HepG2 (cell line): ENCODE measurements at places on chromosomes 4 and X. TPM values are rescaled to one million over a fixed set of nuclear protein-coding genes. Genes with fewer than 3 reads are reported as not detected.
A peak's percentile ranks its signal among the peaks of the same experiment; 100 is the strongest.

DNA sequence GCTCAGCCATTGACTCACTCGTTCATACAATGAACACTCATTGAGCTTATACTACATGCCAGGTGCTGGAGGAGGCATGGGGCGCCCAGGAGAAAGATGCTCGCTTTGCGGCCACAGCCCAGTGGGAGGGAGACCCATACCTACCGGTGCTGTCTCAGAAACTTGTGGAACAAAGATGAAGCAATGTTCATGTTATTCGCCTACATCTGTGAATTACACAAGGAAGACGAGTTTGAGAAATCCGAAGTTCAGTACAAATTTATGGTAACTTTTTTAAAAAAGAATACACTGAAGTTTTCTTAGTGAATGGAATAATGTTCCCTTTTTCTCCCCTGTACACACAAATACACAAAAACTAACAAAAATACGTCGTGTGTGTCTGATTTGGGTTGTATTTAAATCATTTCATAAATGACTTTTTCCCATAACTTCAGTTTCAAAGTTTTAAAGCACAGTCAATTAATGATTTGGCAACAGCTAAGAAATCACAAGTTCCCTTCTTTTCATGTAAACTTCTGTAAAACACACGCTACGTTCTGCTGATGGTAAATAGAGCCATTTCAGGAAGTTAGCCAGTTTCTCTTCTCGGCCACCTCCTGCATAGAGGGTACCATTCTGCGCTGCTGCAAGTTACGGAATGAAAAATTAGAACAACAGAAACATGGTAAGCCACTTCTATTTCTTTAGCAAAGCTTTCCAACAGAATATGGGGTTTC lies at the start of gene TLR8:
TLR8 (plus strand) TSS at position 575 of the 716 bp plus-strand sequence; CDS start at position 662, 87 bp downstream.
- no peaks in the 10 kb centered on the region for H3K27me3 ChIP-seq
- H3K4me3 ChIP-seq = no peak within 1 kb of the TSS
- no peak within 1 kb of the TSS for H3K27ac ChIP-seq
- H3K36me3 ChIP-seq = no peaks in the 10 kb centered on the region
- DNase-seq = no peak
- H3K4me1 ChIP-seq = no peaks in the 10 kb centered on the region

DNA sequence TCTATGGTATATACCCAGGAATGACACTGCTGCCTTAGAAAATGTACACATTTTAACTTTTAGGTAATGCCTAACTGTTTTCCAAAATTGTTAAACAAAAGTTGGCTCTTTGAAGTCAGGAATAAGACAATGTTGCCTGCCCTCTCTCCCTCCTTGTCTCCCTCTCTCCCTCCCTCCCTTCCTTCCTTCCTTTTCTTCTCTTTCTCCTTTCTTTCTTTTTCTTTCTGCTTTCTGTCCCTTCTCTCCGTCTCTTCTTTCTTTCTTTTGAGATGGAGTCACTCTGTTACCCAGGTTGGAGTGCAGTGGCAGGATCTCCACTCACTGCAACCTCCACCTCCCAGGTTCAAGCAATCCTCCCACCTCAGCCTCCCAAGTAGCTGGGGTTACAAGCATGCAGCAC lies 4.6 kb upstream of the TMA16 start:
- DNase-seq = no peak
- H3K4me1 ChIP-seq = no peaks in the 10 kb centered on the region
- H3K36me3 ChIP-seq = no peaks in the 10 kb centered on the region
- H3K4me3 ChIP-seq = no peak overlapping the region
- H3K27me3 ChIP-seq = peaks cover under 1% of the 10 kb centered on the region; the same call in 1 of the 3 replicates
- H3K27ac ChIP-seq = no peak overlapping the region

The DCAF12L1 gene
- total RNA-seq = not detected in 2 replicates

GRCh38 chr4:153757407-153757806 lies 2.4 kb downstream of the RNF175 start:
- no peak overlapping the region for H3K27ac ChIP-seq
- H3K27me3 ChIP-seq = no peaks in the 10 kb centered on the region
- no peaks in the 10 kb centered on the region for H3K36me3 ChIP-seq
- no peak overlapping the region for H3K4me3 ChIP-seq
- no peak for DNase-seq
- H3K4me1 ChIP-seq = no peaks in the 10 kb centered on the region

The MAGEB17 gene
- total RNA-seq = not detected in 2 replicates

The BTC gene
- not detected in 2 replicates for total RNA-seq

The CHRDL1 gene
- total RNA-seq = not detected in 2 replicates

DNA sequence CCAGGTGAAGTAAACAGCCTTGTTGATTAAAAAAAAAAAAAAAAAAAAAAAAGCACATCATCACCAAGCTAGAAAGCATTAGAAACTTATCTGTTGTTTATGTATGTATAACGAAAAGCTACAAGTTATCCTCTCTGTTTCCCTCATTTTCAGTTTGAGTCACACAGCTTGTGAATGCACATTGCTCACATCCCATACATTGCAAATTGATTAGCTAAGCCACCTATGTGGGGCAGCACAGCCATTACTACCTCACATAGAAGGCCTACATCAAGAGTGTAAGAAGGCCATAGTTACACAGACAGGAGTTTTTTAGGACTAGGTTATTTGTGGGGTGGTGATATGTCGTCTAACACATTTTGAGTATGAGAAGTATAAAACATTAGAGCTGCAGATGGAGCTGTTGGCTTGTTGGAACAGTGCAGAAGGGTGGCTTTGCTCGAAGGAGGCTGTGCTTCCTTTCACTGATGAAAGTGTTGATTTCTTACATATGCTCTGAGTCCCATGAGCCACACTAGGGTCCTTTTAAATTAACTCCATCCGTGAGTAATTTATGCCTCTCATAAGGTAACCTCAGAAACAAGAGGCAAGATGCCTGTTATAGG lies 431.6 kb downstream of the GABRG1 start:
- DNase-seq = no peak
- no peaks in the 10 kb centered on the region for H3K4me1 ChIP-seq
- no peaks in the 10 kb centered on the region for H3K36me3 ChIP-seq
- no peak overlapping the region for H3K4me3 ChIP-seq
- no peak overlapping the region for H3K27ac ChIP-seq

The TCEAL6 gene
- total RNA-seq = not detected in 2 replicates

DNA sequence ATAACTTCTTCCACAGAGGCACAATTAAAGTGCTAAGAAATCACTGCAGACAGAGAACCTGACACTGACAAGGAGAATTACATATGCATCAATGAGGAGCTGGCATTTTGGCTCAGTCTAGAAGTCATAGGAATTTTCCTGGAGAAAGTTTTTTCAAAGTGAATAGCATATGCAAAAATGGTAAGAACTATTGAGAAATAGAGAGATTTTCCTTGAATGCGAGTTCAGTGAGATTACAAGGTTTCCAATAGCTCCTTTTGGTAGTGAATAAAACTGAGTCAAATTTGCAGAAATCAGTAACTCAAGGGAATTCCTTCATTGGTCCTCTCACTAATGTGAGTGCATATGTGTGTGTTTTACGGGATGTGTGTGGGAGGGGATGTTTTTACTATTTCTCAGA lies 557.5 kb downstream of the PPARGC1A start:
- DNase-seq = no peak
- H3K27ac ChIP-seq = no peak overlapping the region

- H3K4me1 ChIP-seq = no peaks in the 10 kb centered on the region
- DNase-seq = no peak
- H3K27me3 ChIP-seq = no peaks in the 10 kb centered on the region
- H3K4me3 ChIP-seq = peak within 1 kb of the TSS; percentile 53
- no peak within 1 kb of the TSS for H3K27ac ChIP-seq
Measured at GRCh38 chr4:57109847-57110639, at the start of gene IGFBP7. Gene IGFBP7 (minus strand): TSS chr4:57110385. CDS start chr4:57110351, 34 bp downstream.

- H3K27me3 ChIP-seq = peaks cover 5% of the 10 kb centered on the region
- peak; percentile 70 for DNase-seq
- peak within 1 kb of the TSS; percentile 48 for H3K27ac ChIP-seq
- H3K36me3 ChIP-seq = no peaks in the 10 kb centered on the region
- H3K4me1 ChIP-seq = peaks cover 61% of the 10 kb centered on the region
- H3K4me3 ChIP-seq = peak within 1 kb of the TSS; percentile 65
Measured at GRCh38 chr4:1011022-1011665, at the start of gene FGFRL1. Gene FGFRL1 (plus strand): TSS chr4:1011626. CDS start chr4:1012486, 860 bp downstream.

GRCh38 chrX:102883491-102883890 lies 53.6 kb upstream of the RAB40AL start:
- H3K4me1 ChIP-seq = no peaks in the 10 kb centered on the region
- no peaks in the 10 kb centered on the region for H3K36me3 ChIP-seq
- no peak for DNase-seq

DNA sequence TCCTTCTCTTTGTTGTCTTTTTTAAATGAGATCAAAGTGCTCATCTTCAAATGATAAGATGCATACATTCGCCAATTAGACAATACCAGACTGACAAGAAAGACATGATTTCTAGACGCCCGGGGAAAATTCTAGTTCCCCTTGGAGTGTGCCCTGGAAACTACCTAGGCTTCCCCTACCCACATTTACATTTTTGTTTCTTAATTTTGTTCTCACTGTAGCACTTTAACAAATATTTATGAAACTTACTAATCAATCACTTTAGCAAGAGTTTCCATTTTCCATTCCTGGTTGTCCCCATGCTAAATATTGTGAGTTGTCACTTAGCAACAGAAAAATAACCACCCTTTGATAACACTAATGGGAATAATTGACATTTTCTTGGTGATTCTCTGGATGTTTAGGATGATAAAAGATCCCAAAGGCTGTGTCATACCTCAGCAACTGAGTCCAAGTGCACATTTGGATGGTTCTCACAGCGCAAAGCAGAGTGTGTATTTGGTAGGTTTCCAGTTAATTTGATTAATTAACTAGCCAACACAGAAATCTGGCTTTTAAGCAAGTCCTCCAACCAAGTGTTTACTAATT lies 69.6 kb downstream of the FGFBP1 start:
- no peak overlapping the region for H3K4me3 ChIP-seq
- H3K4me1 ChIP-seq = no peaks in the 10 kb centered on the region
- no peaks in the 10 kb centered on the region for H3K27me3 ChIP-seq
- no peaks in the 10 kb centered on the region for H3K36me3 ChIP-seq
- no peak for DNase-seq

DNA sequence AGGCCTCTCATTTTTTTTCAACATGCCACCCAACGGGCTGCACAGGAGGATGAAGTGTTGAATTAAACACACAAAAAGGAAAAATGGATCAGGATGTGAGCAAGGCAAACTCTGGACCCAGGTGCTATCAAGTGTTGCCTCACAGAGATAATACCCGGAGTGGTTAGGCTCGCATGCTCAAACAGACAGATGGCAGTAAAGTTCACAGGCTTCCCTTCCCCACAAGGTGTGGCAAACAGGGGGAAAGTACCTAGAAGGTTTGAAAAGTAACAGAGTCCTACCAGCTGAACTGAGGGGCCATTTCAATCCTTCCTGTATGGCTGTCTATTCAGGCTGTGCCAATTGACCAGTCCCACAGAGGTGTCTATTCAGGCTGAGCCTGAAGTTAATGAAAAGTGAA lies 123.9 kb upstream of the GC start:
- no peaks in the 10 kb centered on the region for H3K4me1 ChIP-seq
- H3K27ac ChIP-seq = no peak overlapping the region
- H3K36me3 ChIP-seq = no peaks in the 10 kb centered on the region
- no peak overlapping the region for H3K4me3 ChIP-seq

The CXorf49B gene
- not detected in 2 replicates for total RNA-seq

DNA sequence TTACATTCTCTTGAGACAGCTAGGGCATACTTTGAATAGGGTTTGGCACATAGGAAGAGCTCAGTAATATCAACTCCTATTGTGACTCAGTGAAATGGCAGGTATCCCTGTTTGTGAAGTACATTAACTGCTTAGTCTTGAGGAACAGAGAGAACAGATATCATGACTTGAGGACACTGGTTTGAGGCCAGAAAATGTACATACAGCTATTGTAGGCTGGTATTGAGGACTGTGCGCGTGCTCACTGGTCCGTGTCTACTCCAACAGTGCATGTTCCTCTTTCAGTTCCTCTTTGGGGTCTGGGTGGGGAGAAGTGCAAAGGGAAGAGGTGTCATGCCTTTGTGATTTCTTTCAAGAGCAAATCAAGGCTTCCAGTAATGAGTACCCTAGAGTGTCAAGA lies 34.6 kb upstream of the TBC1D9 start:
- H3K27me3 ChIP-seq = 0 out of 3 replicates have a peak, but pooled peaks cover 2% of the 10 kb centered on the region
- no peaks in the 10 kb centered on the region for H3K4me1 ChIP-seq
- H3K36me3 ChIP-seq = no peaks in the 10 kb centered on the region
- no peak overlapping the region for H3K27ac ChIP-seq
- DNase-seq = no peak

GRCh38 chrX:150258463-150259430 lies 104.4 kb upstream of the MAMLD1 start:
- no peaks in the 10 kb centered on the region for H3K27me3 ChIP-seq
- H3K36me3 ChIP-seq = no peaks in the 10 kb centered on the region
- H3K4me3 ChIP-seq = no peak overlapping the region
- DNase-seq = no peak

GRCh38 chr4:3462321-3462789 lies 751 bp upstream of the DOK7 start:
- peaks cover 23% of the 10 kb centered on the region for H3K4me1 ChIP-seq
- H3K27ac ChIP-seq = no peak overlapping the region
- peak overlapping the region; percentile 50; the same call in 1 of the 2 replicates for H3K4me3 ChIP-seq

DNA sequence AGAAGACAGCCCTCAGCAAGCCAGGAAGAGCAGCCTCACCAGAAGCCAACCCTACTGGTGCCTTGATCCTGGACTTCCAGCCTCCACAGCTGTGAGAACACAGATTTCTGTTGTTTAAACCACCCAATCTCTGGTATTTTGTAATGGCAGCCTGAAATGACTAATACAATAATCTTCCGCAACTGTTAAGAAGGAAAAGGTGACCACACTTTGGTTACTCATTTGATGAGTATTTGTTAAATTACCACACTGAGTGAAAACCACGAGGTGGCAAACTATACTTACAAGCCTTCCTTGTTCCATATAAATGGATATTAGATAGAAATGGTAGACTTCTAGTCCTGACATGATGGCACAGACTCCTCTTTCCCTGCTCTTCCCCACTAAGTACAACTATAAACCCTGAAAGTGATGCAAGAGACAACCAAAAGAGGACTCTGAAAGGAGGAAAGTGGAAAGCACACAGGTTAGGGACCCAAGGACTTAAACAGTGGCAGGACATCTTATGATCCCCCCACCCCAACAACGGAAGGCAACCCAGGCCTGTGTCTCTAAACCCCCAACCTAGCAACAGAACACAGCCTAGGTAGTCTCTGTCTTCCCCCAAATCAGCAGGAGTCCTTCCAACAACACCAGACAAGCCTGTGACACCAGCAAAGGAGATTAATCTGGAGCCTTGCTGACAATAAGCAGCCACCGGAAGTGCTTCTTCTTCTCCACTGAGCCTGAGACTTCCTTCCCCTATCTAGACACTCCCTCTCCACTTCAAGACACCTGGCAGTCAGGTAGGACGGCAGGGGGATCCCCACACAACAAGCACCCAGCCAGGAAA lies 12.3 kb downstream of the ZNF182 start:
- no peak overlapping the region for H3K27ac ChIP-seq
- H3K4me3 ChIP-seq = no peak overlapping the region
- no peaks in the 10 kb centered on the region for H3K27me3 ChIP-seq
- no peaks in the 10 kb centered on the region; the same call in 1 of the 2 replicates for H3K36me3 ChIP-seq

The WFS1 gene
- 19.8 and 39.1 TPM in 2 replicates for total RNA-seq

- H3K36me3 ChIP-seq = no peaks in the 10 kb centered on the region
- H3K27ac ChIP-seq = peak overlapping the region; percentile 95
- H3K4me3 ChIP-seq = peak overlapping the region; percentile 58; the same call in 1 of the 2 replicates
- no peaks in the 10 kb centered on the region for H3K27me3 ChIP-seq
Measured at GRCh38 chrX:40153345-40154249, 55.8 kb upstream of the BCOR start.

- H3K36me3 ChIP-seq = no peaks in the 10 kb centered on the region
- no peaks in the 10 kb centered on the region for H3K27me3 ChIP-seq
- peaks cover 11% of the 10 kb centered on the region for H3K4me1 ChIP-seq
- H3K27ac ChIP-seq = no peak overlapping the region
Measured at GRCh38 chr4:74524985-74525384, 80.0 kb downstream of the AREG start.
